ENCODE measurements at places on chromosomes 6 and 20. TPM values are rescaled to one million over a fixed set of nuclear protein-coding genes. Genes with fewer than 3 reads are reported as not detected.

The KIAA0408 gene
- 3.1 TPM for total RNA-seq

The RAB23 gene
- 10.8 TPM for total RNA-seq

The CCN6 gene
- not detected for total RNA-seq

The COL19A1 gene
- total RNA-seq, result 2.0 TPM

The RBPJL gene
- total RNA-seq, result not detected

The TAF8 gene
- total RNA-seq, result 28.7 TPM

The RHAG gene
- 0.62 TPM for total RNA-seq

The TBX18 gene
- 5.5 TPM for total RNA-seq

The KHDC1 gene
- 2.0 TPM for total RNA-seq

The TAF4 gene
- total RNA-seq, result 11.6 TPM

The SLC22A3 gene
- total RNA-seq, result 1.2 TPM

DNA sequence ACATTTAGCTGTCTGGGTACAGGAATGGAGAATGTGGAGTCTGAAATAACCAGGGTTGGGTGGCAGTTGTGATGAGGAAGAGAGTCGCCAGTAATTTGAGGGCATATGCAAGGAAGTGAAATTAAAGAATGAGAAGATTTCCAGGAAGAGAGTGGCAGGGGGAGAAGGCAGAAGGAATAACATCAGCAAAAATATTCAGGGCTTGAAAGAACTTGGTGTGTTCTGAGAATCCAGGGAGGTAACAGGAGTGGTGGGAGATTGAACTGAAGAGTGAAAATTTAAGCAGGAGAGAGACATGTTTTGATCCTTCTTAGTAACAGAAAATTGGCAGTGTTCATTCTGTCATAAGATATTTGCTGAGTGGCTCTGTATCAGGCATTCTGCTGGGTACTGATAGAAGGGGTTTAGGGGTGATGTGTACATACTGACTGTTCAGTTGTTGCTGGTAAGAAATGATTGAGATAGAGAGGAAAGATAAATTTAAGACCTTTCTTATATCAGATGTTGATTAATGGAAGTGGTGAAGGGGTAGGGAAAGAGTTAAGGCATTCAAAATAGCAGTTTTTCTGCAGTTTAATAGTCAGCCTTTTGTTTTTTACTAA is 54.7 kb downstream of the PHF20 start:
- no peak for DNase-seq

DNA sequence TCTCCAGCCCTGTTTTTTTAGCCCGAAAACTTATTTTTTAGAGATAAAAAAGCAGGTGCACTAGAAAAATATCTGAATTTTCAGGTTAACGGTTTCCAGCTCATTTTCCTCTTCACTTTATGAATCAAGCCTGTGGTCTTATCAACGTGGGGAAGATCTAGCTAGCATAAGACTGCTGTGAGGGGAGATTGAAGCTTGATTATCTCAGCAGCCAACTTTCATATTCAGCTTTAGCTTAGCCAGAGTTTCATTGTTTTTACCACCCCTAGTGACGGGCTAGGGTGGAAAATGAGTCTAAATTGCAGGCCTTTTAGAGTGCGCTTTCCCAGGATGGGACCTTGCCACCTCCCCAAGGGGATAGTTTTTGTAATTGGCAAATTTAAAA is 11.9 kb upstream of the RBM38 start:
- DNase-seq, result no peak

- no peak for DNase-seq
Observed at GRCh38 chr20:52443874-52444273, 252.3 kb upstream of the ZFP64 start.

GRCh38 chr6:70282919-70283461 is 19.9 kb downstream of the COL9A1 start:
- DNase-seq, result no peak

- DNase-seq, result no peak
Observed at GRCh38 chr20:59985164-59985563, 26.9 kb downstream of the CDH26 start.

- DNase-seq, result no peak
Observed at GRCh38 chr6:155694419-155694790, 238.8 kb upstream of the NOX3 start.

- no peak for DNase-seq
Observed at GRCh38 chr6:46221222-46221793, 50.5 kb upstream of the ENPP5 start.

- no peak for DNase-seq
Observed at GRCh38 chr6:21873562-21873961, 280.0 kb downstream of the SOX4 start.

GRCh38 chr20:1535420-1536175 is 21.9 kb downstream of the SIRPD start:
- peak; percentile 41 for DNase-seq

GRCh38 chr6:165728216-165728615 is 65.2 kb upstream of the PDE10A start:
- DNase-seq, result no peak

DNA sequence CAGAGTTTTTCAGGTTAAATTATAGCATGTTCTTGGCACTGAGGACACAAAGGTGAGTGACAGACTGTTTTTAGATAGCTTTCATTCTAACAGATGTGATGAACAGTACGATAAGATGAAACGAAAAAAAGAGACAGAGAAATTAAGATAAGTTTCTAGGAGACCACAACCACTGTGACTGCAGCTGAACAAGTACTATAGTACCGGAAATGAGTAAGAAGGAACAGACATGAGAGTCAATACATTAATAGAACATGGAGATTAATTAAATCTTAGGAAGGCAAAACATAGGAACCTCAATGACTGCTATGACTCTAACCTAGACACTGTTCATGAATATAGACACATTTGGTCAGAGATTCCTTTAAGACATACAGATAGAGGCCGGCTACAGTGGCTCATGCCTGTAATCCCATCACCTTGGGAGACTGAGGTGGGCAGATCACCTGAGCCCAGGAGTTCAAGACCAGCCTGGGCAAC is 40.2 kb downstream of the HBS1L start:
- DNase-seq, result no peak

GRCh38 chr20:47670913-47671312 is 114.4 kb downstream of the SULF2 start:
- DNase-seq, result no peak

DNA sequence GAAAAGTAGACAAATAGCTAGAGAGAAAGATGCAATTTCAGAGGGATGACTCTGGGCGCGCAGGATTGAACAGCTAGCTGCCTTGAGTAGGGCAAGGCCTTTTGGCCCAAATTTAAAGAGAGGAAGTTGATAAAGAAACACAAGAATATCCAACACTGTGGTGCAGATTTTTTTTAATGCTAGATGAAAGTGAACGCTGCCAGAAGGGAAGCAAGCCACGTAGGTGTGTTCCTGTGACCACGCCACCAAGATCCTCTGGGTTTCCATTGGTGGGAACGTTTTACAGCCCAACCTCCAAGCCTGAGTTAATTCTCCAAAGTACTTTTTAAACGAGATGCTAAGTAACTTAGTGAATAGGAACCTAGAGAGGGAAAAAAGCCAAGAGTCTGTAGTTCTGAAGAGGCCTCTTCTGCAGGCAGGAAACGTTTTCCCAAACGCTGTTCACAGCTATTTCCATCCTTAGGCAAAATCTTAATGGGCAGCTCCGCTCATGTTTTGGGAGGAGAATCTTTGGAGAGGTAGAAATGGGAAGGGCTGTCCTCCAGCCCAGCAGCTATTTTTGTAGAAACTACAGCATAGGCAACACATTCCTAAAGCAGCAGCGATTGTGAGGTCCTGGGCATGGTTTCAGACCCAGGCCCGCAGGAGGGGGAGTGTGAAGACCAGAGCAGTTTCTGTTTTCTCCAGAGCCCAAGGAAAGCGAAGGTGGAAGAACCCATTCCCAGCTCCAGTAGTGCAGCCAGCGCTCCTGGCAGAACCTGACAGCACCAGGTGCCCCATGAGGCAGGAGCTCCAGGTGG is 8.2 kb downstream of the LY86 start:
- no peak for DNase-seq

GRCh38 chr20:62499758-62500236 is 24.0 kb upstream of the GATA5 start:
- DNase-seq, result no peak

GRCh38 chr6:24228681-24229255 is 102.8 kb downstream of the NRSN1 start:
- DNase-seq, result no peak

DNA sequence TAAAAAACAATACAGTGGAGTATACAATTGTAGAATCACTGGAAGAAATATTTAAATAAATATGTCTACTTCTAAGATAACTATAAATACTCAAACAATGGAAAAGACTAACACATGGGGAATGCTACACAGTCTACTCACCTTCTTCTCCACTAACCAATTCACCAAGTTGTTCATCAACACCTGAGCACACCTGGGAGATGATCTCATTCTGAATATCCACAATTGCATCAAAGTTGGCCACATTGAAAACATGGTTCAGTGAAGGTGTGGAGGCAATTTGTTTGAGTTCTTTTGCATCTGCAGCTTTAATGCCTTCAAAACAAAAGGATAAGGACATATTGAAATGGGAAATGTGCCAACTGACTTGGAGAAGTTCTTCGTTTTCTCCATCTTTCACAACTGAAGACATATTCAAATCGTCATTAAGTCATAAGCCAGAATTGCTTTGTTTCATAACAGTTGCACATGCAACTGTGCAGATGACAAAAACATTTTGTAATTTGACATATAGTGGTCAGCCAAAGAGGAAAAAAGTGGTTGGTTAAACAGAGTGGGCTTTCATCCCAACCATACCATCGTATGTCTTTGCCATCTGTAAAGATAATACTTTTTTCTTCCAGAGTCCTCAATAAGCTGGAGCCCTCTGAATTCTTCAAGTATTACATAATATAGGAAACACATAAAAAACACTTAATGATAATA is 17.5 kb downstream of the COL12A1 start:
- DNase-seq, result no peak

- no peak for DNase-seq
Observed at GRCh38 chr6:69894578-69895347, 28.4 kb downstream of the COL19A1 start.

GRCh38 chr6:81634155-81634880 is 118.2 kb downstream of the TENT5A start:
- no peak for DNase-seq

- no peak for DNase-seq
Observed at GRCh38 chr20:35506179-35506578, 23.3 kb downstream of the C20orf173 start.

All from Right ventricle myocardium superior (tissue), 1 donor.